ENCODE measurements at places on chromosomes 2 and 18.

DNA sequence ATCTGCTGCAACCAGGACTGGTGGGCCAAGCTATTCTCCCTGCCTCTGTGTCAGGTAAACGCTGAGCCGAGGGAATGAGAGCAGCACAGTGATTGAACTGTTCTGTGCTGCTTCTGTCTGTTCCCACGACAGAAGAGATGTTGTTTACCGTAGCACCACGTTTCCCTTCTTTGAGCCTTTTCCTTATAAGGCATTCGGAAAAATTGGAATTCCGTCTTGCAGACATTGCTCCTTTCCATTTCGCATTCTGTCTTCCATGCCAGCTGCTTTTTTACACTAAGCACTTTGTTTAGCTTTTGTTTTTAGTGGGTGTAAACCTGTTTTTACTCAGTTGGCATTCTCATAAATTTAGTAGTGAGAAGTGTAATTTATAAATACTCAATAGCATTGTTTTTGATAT, 103.1 kb downstream of the ZNF236 start:
- DNase-seq = no peak

DNA sequence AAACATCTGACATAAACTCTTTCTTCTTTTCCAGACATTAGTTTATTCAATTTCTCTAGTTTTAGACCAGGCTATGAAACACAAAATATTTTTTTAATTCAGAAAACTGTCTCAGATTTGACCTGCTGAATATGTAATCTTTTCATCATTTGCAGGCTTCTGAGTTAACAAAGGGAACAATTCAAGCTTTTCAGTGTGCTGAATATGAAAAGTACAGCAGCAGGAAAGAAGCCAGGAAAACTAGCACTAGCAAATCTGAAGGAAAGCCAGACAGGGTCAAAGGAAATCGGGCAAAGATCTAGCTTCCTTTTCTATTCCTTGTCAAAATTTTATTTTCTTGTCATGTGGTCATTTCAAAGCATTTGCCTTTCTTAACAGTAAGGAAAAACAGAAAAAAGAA, 35.3 kb downstream of the ACVR1C start:
- no peak for DNase-seq

- DNase-seq = peak; percentile 40
These were observed 2.6 kb downstream of the TET3 start for GRCh38 chr2:73987109-73987947.

- DNase-seq = no peak
These were observed 35.8 kb upstream of the GLS start for GRCh38 chr2:190844700-190845401.

DNA sequence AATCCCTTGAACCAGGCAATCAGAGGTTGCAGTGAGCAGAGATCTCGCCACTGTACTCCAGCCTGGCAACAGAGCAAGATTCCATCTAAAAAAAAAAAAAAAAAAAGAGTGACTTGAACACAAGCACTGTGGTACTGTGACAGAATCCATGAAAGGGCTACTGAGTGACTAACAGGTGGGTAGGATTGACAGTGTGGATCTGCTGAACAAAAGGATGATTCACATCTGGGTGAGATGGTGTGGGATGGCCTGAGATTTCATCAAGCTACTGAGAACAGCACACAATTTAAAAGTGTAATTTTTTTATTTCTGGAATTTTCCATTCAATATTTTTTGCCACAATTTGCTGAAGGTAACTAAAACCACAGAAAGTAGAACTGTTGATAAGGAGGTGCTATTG, 13.3 kb upstream of the SP3 start:
- no peak for DNase-seq

- DNase-seq = no peak
These were observed 18.5 kb downstream of the TANK start for GRCh38 chr2:161178756-161179155.

- no peak for DNase-seq
These were observed 337.9 kb upstream of the SLC39A10 start for GRCh38 chr2:195319112-195319460.

DNA sequence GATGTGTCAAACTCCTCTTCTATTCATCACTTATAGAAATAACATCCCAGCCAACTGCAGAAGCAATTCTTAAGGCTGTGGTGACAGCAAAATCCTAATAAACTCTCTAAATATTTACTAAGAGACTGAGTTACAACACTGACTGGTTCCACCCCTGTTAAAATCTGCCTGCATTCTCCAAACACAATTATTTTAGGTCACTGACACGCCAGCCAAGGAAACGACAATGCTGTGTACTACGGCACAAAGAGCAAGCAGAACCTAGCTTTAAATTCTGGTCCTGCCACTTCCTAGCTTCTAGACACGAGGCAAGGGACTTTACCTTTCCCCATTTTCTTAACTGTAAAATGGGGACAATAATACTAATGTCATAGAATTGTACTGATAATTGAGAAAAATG, 4.1 kb downstream of the CYRIA start:
- no peak for DNase-seq

DNA sequence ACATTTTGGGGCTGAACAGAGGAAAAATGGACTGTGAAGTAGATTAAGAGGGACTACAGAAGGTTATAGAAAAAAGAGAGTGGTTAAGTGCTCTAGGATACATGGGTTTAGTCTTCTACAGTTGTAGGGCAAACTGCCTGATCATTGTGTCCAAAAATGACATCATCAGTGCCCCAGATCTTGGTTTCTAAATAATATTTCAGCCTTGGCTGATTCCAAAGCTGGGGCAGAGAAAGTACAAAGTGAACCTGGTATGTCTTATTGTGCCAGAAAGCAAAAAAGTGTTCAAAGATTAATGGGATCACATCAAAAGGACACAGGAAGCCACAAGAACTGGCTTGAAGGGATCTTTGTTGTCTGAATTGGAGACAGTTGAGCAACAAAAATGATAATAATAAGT, 97.1 kb upstream of the ZNF521 start:
- DNase-seq = no peak

DNA sequence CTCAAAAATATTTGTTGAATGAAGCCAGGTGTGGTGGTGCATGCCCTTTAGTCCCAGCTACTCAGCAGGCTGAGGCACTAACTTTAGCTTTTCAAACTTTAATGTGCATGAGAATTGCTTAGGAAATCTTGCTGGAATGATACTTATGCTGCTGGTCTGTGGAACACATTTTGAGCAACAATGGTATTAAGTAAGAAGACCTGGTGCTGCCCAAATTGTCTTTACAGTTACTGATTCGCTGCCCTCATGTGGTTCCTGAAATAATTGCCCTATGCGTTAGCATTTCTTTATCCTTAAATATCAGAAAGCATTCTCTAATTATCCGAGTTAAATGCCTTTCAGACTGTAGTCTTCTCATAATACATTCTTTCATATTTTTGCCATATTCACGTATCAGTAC, 76.0 kb upstream of the SESTD1 start:
- DNase-seq = peak; percentile 27

DNA sequence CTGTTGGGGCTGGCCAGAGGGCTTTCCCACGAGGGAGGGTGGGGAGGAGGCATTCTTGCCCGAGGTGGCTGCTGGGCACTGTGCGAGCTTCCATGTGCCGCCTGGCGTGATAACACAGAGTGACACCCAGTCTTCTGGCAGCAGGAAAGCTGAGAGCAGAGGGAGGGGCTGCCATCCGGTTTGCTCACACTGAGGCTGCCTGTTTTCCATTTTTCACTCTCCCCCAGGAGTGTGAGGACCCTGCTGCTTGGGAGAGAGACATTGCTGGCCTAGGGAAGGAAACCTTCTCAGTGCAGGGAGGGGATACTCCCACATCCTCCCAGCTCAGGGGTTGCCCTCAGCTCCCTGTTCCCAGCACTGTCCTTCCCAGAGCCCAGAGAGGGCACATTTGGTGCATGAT, 73.1 kb downstream of the INHBB start:
- DNase-seq = no peak

GRCh38 chr2:102473020-102473419, at the start of gene SLC9A4:
Gene SLC9A4, plus strand, starts transcription at chr2:102473226. Its CDS starts 534 bp downstream, at chr2:102473760.
- DNase-seq = peak; percentile 29

- DNase-seq = no peak
These were observed 1496.8 kb upstream of the CELF4 start for GRCh38 chr18:39062426-39062825.

DNA sequence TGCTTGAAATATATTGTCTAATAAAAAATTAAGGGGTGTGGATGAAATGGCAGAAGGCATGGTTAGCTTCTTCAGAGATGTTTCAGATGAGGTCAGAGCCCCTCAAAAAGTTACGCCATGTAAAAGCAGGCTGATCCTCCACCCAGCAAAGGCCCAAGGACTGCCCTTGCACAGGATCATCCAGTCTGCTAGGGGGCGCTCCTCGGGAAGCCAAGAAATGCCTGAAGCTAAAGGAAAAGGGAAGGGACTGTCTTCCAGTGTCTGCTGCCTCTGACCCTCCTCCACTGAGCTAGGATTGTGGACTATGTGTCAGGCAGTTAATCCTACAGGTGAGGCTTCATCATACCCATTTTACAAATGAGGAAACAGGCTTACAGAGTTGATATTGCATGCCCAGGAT, 33.8 kb upstream of the TEX51 start:
- DNase-seq = no peak

- no peak for DNase-seq
These were observed 16.2 kb upstream of the MBD2 start for GRCh38 chr18:54240629-54241107.

- DNase-seq = no peak
These were observed 1642.6 kb upstream of the NXPH2 start for GRCh38 chr2:140422759-140423158.

DNA sequence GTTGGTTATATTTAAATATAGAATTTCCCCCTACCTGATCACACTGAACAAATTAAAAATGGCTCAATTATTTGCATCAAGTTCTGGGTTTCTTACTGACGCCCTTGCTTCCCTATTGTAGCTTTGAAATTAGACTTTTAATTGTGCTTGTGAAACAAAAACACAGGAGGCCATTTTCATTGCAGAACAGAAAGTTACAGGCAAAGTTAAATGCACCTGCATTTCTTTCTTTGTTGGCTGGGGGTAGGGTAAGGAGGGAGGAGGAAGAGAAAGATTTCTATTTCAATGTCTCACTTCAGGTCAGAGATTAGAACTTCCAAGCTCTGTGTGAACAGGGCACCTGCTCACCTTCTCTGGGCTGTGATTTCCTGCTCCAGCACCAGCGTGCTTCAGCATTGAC, 199.6 kb downstream of the BCL11A start:
- DNase-seq = no peak

DNA sequence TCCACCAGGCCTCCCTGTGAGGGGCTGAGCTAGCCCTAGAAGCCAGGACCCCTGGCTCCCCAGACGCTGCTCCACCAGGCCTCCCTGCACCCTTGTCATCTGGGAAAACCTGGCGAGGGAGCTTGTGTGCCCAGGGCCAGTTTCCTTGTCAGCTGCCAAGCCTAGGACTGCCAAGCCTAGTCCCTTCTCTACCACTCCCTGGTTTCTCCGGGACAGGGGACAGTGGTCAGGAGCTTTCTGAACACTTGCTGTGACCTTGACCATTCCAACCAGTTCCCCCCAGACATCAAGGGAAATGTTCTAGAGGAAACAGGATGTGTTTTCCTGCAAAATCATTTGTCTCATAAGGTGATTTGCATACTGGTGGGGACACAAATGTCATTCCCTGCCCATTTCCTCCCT, 41.3 kb upstream of the MRPL33 start:
- no peak for DNase-seq

DNA sequence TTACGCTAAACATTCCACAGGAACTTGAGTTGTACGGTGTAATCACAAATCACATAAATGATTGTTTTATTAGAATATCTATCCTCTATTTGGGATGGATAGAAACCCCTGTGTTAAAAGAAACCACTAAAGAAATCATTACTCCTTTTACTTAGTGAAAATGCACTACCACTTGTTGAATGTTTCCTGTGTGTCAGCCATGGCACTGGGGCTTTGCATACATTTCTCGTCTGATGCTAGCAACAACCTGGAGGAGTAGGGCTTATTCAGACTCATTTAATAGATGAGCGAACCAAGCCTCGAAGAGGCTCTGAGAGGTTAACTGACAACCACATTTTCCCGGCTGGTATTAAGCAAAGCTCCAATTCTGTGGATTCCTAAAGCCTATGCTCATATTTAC, 60.5 kb upstream of the PELI1 start:
- no peak for DNase-seq

DNA sequence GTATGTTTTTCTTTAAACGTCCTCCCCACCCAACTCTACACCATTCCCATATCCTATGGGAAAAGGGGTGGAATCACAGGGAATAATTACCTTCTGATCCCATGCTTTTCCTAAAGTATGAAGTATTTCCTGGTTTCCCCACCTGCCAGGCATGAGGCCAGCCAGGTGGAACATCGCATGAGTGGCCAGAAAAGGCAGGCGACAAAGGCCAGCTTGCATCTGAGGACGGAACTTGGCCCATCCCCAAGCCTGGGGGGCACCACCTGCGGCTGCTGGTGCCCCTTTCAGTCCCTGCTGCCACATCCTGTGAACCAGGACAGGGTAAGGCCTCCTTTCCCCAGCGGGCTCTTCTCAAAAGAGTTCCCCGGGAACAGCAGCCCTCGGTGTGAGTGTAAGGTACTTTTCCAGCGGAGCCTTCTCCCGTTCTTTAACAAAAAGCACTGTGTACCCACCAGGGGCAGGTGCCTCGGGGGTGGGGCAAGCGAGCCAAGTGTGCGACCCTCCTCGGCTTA, 1.2 kb upstream of the ERFE start:
- DNase-seq = no peak

- DNase-seq = no peak
These were observed 68.6 kb downstream of the APLF start for GRCh38 chr2:68536000-68536399.

Measured in NCI-H524 (cell line).